ENCODE measurements at places on chromosomes 11 and 22. TPM values are rescaled to one million over a fixed set of nuclear protein-coding genes. Genes with fewer than 3 reads are reported as not detected.

- H3K27ac ChIP-seq = no peak overlapping the region
- no peak for DNase-seq
- H3K36me3 ChIP-seq = peaks cover 15% of the 10 kb centered on the region
- H3K4me3 ChIP-seq = no peak overlapping the region
Measured at GRCh38 chr22:41647771-41648170, 26.7 kb downstream of the XRCC6 start.

GRCh38 chr11:46322759-46323158 is 24.5 kb upstream of the DGKZ start:
- H3K4me1 ChIP-seq = peaks cover 18% of the 10 kb centered on the region
- peaks cover 7% of the 10 kb centered on the region for H3K27me3 ChIP-seq
- no peaks in the 10 kb centered on the region for H3K36me3 ChIP-seq
- H3K27ac ChIP-seq = no peak overlapping the region
- no peak overlapping the region for H3K4me3 ChIP-seq

- no peaks in the 10 kb centered on the region for H3K4me1 ChIP-seq
- no peaks in the 10 kb centered on the region for H3K27me3 ChIP-seq
- H3K4me3 ChIP-seq = no peak overlapping the region
- DNase-seq = no peak
Measured at GRCh38 chr11:11401960-11402535, 49.0 kb upstream of the CSNK2A3 start.

ASPHD2 gene
- total RNA-seq = 1.9 TPM

DNA sequence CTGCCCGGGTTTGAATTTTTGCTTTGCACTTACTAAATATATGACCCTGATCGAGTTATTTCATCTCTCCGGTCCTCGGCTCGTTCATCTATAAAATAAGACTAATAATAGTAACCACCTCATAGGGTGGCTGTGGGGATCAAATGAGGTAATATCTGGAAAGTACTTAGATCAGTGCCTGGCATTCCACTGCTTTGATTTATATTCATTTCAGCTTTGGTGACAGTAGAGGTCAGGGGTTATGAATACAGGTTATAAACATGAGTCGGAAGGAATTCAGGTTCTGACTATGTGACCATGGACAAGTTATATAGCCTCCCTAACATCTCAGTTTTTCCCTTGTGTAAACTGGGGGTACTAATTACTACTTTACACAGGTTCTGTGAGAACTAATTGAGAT is 2.9 kb upstream of the TEAD1 start:
- H3K27me3 ChIP-seq = peaks cover 31% of the 10 kb centered on the region
- H3K4me3 ChIP-seq = no peak overlapping the region
- peaks cover 11% of the 10 kb centered on the region for H3K4me1 ChIP-seq
- DNase-seq = no peak
- no peaks in the 10 kb centered on the region for H3K36me3 ChIP-seq
- H3K27ac ChIP-seq = no peak overlapping the region

GRCh38 chr11:119262668-119263351 is 54.1 kb downstream of the MCAM start:
- peaks cover 64% of the 10 kb centered on the region for H3K4me1 ChIP-seq
- H3K27ac ChIP-seq = peak overlapping the region; percentile 79
- H3K4me3 ChIP-seq = no peak overlapping the region
- no peaks in the 10 kb centered on the region for H3K36me3 ChIP-seq

LDHAL6A gene
- total RNA-seq = not detected

GAB4 gene
- not detected for total RNA-seq

Data from T-cell (primary cell).